HCT116 (cell line): ENCODE measurements at places on chromosomes 12 and 14.

GRCh38 chr12:67154901-67155300, 114.3 kb upstream of the CAND1 start:
- DNase-seq = no peak

DNA sequence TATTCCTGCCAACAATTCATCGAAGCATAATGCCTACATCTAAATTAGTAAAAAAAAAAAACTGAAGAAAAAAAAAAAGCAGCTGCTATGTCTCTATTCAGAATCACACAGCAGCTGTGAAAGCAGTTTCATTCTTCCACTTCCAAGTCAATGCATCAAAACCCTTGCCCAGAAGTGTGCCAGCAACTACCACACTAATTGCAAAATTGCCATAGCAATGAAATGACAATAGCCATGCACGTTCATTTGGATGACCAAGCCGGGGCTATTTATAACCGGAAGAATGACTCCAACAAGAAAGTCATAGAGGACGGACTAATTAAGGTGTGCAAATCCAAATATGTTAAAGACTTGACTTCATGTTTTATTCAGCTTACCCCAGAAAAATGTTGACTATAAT, 42.5 kb downstream of the SLC2A13 start:
- no peak for DNase-seq

DNA sequence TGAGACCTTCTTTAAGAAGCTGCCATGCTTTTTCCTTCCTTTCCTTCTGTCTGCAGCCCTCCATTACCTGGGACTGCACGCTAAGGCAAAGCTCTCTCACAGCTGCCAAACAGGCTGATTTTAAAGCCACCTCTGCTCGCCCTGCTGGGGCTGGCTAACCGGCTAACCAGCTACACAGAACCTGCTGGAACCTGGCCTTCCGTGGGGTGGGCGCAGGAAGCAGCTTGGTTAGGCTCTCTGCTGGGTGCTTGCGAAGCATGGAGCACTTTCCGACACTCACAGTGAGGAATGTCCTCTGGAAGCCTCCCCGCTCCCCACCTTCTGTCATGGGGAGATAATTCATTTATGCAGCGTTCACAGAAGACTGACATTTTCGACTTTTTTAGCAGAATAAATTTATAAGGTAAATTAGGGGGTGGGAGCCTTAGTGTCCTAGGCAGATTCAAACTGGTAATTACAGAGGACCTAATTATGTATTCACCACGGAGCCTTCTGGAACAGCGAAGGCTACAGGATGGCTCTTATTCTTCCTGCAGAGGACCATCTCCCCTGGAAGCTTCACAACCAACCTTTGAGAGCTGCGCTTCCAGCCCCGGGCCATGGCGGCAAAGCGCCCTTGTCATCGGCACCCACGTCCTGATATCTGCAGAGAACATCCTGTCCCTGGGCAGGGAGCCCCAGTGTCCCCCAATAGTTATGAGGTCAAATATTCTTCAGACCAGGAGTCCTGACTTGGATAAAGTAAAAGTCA, 12.4 kb upstream of the BCL11B start:
- no peak for DNase-seq

GRCh38 chr12:32476446-32476845, 77.1 kb downstream of the FGD4 start:
- DNase-seq = no peak

DNA sequence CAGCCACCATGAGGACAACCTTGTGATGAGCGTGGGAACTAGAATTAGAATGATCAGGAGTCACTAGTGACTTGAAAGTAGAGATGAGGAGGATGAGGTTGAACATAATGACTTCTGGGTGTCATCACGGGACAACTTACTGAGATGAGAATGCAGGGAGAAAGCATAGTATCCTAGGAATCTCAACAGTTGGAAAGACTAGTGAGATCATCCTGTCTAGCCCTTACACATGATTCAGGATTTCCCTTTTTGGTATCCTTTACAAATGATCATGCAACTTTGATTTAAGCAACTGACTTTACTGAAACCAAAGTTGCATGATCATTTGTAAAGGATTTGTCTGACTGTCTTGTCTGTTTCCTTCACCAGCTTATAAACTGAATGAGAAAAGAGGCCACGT, 51.8 kb upstream of the HIF1A start:
- no peak for DNase-seq

DNA sequence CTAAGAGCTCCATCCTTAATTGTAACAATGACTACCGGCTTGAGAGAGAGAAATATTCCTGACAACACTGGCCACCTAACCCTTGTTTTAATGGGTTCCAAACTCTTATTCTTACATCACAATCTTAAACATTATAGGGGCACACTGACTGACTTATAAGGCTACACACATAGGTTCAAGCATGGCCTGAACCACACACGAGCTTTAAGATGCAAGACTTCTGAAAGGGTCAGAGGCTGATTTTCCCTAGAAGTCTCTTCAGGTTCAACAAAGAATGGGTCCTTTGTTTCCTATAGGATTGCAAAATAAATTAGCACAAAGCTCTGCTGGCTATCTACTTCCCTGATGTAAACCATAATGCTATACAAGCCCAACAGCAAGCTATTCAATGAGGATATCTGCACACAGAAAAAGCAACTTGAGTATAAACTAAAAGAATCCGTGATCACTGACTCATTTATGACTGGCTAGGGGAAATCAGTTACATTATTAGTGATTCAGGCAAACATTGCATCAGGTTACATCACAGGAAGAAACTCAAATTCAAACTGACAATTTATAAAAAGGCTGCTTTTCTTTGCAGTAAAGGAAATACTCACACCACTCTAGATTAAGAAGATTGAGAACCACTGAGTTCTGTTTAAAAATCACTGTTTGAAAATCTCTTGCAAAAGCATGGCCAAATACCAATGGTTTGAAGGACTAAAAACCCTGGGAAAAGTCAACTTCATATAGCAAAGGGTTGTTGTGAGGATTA, 8.5 kb downstream of the BTG1 start:
- peak; percentile 49 for DNase-seq

DNA sequence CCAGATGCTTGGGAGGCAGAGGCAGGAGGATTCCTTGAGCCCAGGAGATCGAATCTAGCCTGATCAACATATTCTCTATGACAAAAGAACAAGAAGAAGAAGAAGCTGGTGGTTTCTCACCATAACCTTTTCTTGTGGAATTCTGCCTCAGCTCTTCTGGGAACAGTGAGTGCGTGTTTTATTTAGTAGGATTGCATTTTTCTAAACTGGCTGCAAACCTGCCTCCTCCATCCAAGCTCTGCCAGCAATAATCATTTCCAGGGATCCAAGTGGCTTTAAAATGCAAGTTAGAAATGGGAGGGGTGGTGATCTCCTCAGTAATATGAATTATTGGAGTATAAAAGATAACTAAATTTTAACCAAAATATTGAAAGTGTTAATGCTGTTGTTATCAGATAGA, 46.1 kb upstream of the MMP17 start:
- DNase-seq = no peak

GRCh38 chr12:70741256-70741655, 104.0 kb upstream of the PTPRB start:
- DNase-seq = no peak

DNA sequence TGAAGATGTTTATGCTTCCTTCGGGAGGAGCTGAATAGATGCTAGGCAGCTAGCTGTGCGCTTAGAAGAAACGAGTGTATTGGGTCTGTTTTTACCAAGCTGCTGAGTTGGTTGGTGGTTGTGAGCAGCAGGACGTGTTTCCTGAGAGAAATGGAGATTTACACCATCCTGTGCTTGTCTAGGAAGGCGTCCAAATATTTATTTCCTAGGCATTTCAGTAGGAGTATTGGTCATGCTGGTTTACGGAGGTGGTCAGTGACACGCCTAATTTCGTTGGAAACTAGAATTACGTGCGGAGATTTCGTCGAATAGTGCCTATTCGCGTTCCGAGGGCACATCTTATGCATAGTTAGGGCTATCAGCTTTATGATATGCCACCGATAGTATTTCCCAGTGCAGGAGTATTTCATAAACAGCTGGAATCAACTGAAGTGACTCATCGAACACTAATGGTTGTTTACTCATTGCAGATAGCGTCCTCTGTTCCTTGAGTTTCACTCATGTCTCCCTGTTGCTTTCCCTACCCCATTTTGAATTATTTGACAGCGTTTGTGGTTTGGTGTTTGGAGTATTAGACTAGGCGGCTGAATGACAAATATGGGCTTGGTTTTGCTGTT, 780 bp downstream of the TBC1D15 start:
- DNase-seq = peak; percentile 23

DNA sequence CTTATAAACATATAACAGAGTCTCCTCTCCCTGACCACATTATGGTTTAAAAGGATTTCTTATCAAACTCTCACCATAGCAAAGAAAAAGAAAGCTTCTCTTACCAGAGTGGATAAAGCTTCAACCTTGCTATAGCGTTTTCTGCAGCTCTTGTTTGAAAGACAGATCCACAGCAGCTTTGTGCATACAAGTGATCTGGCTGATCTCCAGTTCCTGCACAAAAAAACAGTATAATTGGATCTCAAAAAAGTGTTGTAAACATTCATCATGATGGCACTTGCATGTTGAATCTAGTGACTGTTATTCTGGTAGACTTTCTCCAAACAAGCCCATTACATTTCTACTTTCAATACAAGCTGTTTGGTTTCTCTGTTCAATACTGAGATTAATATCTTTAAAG, 178.9 kb upstream of the MGAT4C start:
- DNase-seq = no peak
